Brain pericyte (primary cell): ENCODE measurements at places on chromosomes 7 and 10.

DNA sequence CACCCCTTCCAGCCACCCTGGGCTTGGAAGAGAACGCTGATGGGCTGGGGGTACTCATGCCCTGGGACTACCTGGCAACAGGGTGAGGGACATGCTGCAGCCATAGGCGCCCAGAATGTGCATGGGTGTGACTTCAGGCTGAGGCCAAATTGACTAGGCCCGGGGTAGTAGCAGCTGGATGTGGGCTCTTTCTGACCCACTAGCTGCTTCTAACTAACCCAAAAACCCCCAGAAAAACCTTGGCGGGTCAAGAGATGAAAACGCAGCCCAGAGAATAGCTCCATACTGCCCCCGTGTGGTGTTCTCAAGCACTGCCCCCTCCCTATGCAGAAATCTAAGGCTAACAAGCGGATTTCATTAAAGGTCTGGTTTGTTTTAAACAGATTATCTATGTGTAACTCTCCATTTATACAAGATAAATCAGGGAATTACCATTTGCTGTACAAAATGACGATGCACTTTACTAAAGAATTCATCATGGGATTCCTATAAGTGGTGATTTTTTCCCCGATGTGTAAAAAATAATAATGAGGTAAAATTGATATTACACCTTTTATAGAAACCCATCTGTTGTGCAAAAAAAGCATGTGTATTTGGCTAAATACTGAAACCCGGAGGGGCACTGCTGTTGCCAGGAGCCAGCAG, 4.2 kb downstream of the SMARCD3 start:
- DNase-seq = no peak

DNA sequence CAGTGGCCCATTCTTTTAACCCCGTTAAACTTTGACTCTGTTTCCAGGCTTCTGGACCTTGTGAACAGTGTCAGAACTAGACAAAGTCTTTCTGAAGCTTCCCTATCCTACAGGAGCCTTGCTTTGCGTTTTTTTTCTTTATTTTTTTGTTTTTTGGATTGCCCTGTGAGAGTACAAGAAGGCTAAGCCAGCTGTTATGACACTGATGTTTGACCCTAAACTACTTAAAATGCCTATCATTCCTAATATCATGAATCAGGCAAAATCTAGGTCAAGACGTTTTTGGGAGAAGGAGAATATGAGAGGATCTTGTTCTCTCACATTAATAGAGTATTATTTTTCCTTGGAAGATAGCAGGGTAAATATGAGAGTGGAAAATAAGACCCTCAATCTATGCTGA, 79.8 kb downstream of the EPDR1 start:
- no peak for DNase-seq

- DNase-seq = no peak
These were observed 570.2 kb downstream of the PTPRN2 start for GRCh38 chr7:158017111-158018097.

GRCh38 chr7:149293946-149294633, 32.1 kb downstream of the ZNF783 start:
- DNase-seq = no peak

- no peak for DNase-seq
These were observed 644.4 kb upstream of the IGFBP3 start for GRCh38 chr7:46565253-46566096.

GRCh38 chr7:131889572-131890150, 333.2 kb upstream of the PODXL start:
- no peak for DNase-seq

GRCh38 chr10:8054494-8055407, at the start of gene GATA3:
Gene GATA3, plus strand, starts transcription at chr10:8054688. Its CDS starts 968 bp downstream, at chr10:8055656.
- DNase-seq = no peak

GRCh38 chr7:15015545-15016314, 113.2 kb upstream of the DGKB start:
- DNase-seq = peak; percentile 17

GRCh38 chr7:85757348-85757747, 570.5 kb upstream of the SEMA3D start:
- DNase-seq = no peak

DNA sequence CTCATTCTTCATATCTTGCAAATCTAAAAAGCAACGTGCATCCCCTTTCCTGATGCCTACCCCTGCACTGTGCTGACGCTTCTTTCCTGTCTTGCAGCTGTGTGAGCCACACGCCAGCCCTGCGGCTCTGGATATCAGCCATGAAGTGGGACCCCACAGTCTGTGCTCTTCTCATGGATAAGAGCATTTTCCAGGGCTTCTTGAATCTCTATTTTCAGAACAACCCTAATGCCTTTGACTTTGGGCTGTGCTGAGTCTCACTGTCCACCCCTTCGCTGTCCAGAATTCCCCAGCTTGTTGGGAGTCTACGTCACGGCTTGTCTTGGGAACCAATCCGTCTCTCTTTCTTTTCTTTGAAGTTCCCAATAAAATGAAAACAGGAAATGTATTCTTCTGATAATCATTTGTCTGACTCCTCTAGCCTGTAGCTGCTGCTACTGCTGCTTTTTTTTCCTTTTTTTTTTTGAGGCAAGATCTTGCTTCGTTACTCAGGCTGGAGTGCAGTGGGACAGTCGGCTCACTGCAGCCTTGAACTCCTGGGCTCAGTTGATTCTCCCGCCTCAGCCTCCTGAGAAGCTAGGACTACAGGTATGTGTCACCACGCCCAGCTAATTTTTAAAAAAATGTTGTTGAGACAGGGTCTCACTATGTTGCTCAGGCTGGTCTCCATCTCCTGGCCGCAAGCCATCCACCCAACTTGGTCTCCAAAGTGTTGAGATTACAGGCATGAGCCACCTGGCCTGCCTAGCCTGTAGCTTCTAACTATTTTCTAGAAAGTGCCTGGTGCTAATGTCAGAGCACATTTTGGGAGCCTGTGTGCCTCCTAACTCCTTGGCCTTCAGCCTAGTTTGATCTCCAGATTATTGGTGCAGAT, 30.3 kb downstream of the GSTO2 start:
- DNase-seq = no peak

GRCh38 chr7:5661942-5662341, 119.5 kb downstream of the RNF216 start:
- no peak for DNase-seq

GRCh38 chr7:126778101-126778500, 474.6 kb downstream of the GRM8 start:
- no peak for DNase-seq

- no peak for DNase-seq
These were observed 3.9 kb upstream of the SGPL1 start for GRCh38 chr10:70811881-70812280.

GRCh38 chr10:35396560-35397434, 60.5 kb downstream of the CCNY start:
- DNase-seq = no peak

- no peak for DNase-seq
These were observed 142.0 kb downstream of the LCOR start for GRCh38 chr10:96973809-96974747.

GRCh38 chr7:5207131-5207530, 17.1 kb downstream of the WIPI2 start:
- DNase-seq = no peak

DNA sequence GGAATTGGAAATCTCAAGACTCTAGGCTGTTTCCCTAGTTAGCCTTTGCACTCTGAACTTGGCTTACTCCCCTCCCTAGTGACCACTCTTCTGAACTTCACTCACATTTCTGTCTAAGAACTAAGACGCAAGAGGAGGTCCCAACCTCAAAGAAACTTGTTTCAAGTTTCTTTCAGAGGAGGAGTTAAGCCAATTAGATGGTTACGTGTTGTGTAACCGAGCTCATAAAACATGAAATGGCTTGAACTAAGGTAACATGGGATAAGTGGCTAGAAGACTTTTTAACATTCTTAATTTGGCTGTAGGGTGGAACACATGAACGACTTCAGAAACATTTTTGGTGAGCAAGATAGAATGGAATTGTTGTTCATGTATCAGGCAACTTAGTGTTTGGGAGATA, 39.5 kb upstream of the SEC61G start:
- DNase-seq = no peak

GRCh38 chr7:43469051-43469450, 113.9 kb upstream of the STK17A start:
- DNase-seq = no peak

- no peak for DNase-seq
These were observed 532.5 kb downstream of the GRM8 start for GRCh38 chr7:126720232-126720631.

DNA sequence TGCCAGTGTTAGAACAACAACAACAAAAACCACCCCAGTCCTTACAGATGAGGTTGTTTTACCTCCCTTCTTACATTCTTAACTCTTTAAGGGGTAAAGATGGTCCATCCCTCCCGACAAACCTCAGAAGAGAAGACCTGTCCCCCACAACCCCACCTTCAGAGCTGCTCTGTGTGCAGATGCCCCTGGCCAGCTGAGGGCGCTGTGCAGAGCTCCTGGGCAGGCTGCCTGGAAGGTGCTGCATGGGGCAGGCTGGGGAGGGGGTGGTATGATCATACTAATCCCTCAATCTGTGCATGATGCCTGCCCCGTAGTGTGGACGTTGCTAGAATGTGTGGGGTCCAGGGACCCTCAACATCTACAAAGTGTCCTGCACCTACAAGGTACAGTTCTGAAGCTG, 387.1 kb downstream of the INHBA start:
- no peak for DNase-seq

DNA sequence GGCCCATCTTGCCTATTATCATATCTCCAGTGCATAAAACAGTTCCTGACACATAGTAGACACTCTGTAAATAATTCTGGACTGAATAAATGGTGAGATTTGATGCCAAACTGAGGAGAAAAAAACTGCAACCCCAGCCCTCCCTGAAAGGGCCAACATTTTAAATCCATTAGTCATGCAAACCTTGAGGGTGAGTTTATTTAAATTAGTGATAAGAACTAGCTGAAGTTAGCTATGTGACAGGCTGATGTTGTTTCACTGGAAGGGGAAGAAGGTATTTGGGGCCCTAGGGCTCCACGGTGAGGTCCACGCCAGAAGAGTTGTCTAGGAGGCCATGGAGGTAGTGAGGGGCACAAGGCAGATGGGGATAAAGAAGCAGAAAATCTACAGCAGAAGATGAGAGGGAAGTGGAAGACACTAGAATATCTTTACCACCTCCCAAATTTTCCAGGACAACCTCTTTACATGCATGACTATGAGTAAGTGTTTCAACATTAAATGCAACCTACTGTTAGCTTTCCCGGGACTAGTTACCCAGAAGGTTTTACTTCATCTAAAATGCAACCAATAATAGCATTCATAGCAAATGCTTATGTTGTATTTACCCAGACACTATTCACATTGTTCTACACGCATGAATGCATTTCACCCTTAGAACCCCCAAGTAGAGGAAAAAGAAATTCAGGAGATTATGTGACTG, 183.2 kb upstream of the LYZL1 start:
- DNase-seq = no peak

DNA sequence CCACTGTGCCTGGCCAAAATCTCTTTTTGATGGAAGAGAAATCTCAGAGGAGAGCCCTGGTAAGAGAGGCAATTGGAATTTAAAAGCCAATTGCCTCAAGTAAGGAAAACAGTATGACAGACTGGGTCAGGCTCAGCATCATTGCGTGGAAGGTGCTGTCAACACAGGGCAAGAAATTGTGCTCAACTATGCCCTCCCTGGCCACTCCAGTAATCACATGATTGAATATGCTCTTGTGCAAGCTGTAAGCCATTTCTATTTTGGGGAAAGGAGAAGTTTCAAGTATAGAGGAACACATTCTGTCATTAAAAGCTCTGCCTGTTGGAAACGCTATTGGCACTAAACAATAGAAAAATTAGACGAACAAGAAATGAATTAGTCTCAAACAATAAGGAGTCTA, 1127.7 kb downstream of the REEP3 start:
- DNase-seq = no peak

DNA sequence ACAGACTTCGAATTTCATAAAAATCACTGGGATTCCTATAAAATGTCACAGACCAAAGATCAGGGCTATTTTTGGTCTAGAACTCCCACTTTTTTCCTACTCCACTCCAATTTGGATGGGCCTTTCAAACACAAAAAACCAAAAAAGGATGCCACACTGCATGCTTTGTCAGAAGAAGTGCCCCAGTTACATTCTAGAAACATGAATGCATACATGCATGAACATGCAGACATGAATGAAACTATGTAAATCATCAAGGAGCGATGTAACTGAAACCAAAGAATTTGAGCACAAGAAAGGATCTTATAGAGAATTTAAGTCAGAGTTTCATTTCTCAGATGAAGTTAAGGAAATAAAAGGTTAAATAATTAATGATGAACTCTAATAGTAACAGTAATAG, 31.8 kb upstream of the FAM133B start:
- DNase-seq = no peak

DNA sequence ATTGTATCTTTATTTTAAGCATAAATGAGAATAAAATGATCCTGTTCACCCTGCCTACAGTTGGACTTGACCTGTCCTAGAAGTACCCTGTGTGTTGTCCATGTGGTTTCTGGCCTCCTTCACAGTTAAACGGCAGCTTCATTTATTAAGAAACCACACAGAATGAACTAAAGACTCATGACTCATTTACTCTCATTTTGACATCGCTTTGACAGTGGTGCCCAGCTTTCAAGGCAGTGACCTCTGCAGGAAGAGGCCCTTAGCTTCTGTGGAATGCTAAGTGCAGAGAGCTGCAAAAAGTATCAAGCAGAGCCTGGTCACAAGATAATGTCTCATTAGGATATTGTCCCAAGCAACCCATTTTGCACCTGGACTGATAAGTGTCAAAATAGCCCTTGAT, 93.4 kb downstream of the AVL9 start:
- no peak for DNase-seq

GRCh38 chr7:107450970-107451369, 18.9 kb upstream of the GPR22 start:
- DNase-seq = no peak

DNA sequence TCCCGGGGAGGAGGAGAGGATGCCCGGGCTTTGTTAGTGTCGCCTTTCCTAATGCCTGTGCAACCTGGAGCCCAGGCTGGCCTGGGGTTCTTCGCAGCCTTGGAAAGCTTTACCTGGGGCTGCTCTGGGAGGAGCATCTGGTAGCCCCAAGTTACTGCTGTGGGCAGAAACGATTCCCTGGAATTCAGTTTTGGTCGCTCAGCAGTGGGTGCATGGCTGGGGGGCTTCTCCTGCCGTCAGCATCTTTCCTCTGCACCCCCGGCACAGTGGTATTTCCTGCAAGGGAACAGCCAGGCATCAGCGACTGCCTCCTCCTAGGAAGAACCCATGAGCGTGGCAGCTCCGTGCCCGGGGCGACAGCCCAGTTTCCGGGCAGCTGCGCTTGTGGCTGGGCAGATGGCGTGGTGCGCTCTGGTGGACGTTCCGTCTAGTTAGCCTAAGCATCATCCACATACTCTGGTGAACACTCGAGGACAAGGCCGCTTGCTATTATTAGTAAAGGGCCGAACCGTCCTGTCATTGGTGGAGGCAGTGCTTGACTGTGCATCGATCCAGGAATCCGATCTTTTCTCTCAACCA, 107.0 kb upstream of the BTBD16 start:
- no peak for DNase-seq

GRCh38 chr10:804787-805619, 115.5 kb upstream of the DIP2C start:
- no peak for DNase-seq

GRCh38 chr7:76231071-76231470, 29.4 kb downstream of the SRRM3 start:
- no peak for DNase-seq

GRCh38 chr10:5449823-5450222, 37.5 kb downstream of the NET1 start:
- DNase-seq = no peak
